ENCODE measurements at places on chromosomes 3 and 15. TPM values are rescaled to one million over a fixed set of nuclear protein-coding genes. Genes with fewer than 3 reads are reported as not detected.

Gene PDCD10
- 88.7 TPM for total RNA-seq

Gene SAMD7
- total RNA-seq, result not detected

GRCh38 chr15:93034512-93034911 is 54.5 kb downstream of the RGMA start:
- DNase-seq, result no peak

Gene CHRD
- 15.0 TPM for total RNA-seq

DNA sequence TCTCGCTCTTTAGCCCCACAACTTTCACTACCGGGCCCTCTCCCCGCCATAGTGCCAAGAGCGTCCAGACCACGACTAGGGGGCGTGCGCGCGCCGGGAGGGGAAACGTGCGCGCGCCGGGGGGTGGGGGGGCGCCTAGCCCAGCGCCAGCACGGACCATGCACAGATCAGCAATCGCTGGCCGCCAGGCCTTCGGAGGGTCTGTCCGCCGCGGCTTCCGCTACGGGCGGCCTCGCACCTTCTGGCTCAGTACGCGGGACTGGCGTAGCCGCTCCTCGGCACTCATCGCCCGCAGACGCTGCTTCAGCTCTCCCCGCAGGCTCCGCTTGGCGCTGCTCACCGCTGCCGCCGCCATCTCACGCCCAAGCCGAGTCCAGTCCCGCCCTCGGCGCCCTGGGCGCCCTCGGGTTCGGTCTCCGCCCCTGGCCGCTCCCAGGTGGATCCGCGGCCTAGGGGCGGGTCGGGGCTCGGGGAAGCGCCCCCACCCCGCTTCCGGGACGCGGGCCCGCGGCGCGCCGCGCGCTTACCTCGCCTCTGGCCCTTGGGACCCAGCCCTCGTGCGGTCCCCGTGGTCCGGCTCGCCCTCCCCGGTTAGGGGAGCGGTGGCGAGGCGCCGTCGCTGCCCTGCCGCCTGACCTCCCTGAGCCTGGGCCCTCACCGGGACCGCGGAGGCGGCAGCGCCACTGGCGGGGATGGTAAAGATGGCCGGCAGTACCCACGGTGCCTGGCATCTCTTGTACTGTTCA is at the start of gene MTHFS:
TSS of gene MTHFS (minus strand) at position 381 of the 746 bp plus-strand sequence. CDS start at position 355, 26 bp downstream.
- DNase-seq, result peak; percentile 92

Gene USP13
- 9.6 TPM for total RNA-seq
